ENCODE measurements at places on chromosomes 13 and 19.

DNA sequence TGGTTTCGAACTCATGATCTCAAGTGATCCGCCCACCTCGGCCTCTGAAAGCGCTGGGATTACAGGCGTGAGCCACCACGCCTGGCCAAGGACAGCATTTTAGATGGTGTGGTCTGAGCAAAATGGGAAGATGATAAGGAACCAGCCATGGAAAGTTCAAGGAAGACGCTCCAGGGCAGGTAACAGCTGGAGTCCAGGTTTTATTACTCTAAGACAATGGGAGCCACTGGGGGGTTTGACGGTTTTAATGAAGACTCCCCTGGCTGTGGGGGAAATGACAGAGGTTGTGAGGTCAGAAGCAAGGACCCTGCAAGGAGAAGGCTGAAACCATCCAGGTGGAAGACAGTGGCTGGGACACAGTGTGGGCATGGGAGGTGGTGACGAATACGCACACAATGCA, 20.9 kb downstream of the PRKD2 start:
- DNase-seq, result no peak

DNA sequence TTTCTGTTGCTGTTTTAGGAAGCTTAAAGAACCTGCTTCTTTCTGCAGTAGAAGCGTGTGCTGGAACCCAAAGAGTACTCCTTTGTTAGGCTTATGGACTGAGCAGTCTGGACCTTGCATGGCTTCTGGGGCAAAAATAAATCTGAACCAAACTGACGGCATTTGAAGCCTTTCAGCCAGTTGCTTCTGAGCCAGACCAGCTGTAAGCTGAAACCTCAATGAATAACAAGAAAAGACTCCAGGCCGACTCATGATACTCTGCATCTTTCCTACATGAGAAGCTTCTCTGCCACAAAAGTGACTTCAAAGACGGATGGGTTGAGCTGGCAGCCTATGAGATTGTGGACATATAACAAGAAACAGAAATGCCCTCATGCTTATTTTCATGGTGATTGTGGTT, 103.1 kb downstream of the TNFRSF19 start:
- DNase-seq, result no peak

- no peak for DNase-seq
These were observed 36.6 kb downstream of the MYH14 start for GRCh38 chr19:50239921-50240590.

- no peak for DNase-seq
These were observed 8.7 kb upstream of the PLAUR start for GRCh38 chr19:43678512-43679261.

GRCh38 chr19:57171551-57172081, 4.3 kb upstream of the DUXA start:
- peak; percentile 16 for DNase-seq

DNA sequence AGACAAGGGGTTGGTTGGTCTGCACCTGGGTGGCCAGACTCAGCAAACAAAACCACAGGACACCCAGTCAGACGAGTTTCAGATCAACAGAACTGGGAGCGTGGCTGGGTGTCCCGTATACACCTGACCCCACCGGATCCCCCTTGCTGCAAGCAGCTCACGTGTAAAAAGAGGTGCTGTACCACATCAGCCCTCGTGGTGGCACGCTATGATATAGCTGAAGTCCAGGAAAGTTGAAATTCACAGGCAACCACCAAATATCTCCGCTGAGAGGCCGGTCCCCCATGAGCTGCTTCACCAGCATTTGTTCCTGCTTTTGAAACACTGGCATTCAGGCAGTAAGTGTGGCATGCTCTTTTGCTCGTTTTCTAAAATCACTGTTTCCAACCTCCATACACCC, 92.3 kb downstream of the TUBA3C start:
- DNase-seq, result no peak

DNA sequence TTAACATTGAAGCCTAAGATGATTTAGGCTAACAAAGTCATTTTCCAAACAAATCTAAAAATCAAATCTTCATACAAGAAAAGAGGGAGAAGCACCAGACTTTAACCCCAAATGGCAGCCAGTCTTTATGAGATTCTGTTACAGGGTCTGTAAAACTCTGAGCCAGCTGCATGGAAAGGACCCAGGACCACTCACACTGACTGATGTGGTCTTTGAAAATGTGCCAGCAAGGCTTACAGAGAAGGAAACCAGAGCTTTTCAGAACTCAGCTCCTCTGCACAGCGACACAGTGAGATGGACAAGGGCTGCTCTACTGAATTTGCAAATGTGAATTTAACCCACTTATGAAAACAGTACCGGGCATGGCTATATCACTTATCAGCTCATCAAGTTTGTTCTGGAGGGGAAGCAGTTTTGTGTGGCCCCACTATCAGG, 98.8 kb upstream of the SERP2 start:
- no peak for DNase-seq

DNA sequence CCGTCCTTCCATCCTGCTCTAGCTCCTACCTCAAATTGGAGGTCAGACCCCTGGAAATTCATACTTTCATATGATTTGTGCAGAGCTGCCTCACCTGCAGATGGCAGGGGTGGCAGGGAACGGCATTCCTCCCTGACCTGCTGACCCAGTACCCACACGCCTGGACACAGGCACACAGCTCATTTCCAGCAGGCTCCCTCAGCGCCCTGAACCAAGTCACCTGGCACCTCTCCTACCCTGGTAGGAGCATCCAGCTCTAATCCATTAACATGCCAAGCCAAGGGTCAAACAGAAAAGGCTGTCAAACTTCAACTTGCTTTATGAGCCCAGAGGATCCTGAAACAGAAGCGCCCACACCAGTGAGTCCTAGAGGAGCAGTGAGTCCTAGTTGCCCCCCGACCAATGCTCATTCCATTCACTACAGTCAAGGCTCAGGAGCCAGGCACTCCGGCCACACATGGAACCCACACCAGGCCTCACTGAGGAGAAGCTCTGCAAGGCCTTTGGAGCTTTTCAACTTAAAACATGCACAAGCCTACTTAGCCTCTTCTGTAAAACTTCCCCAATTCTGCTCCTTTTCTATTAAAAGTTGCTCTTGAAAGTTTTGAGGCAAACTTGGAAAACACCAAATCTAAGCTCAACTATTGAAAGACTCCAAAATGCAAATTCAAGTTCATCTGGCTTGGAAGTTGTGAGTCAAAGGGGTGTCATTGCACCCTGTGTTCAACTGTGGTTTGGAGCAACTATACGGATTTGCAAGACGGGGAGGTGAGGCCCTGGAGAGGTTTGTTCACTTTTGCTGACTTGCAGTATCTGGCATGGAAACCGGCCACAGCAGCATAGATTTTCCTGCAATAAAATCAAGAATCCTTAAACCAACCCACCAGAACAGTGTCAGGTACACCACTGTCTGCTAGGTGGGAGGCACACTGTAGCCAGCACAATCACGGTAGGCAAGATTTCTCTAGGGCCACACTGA, 96.7 kb downstream of the CRYL1 start:
- DNase-seq, result no peak

- DNase-seq, result no peak
These were observed 9.9 kb upstream of the SERPINE3 start for GRCh38 chr13:51329606-51330005.

GRCh38 chr13:106357198-106357597, 178.3 kb downstream of the EFNB2 start:
- no peak for DNase-seq

DNA sequence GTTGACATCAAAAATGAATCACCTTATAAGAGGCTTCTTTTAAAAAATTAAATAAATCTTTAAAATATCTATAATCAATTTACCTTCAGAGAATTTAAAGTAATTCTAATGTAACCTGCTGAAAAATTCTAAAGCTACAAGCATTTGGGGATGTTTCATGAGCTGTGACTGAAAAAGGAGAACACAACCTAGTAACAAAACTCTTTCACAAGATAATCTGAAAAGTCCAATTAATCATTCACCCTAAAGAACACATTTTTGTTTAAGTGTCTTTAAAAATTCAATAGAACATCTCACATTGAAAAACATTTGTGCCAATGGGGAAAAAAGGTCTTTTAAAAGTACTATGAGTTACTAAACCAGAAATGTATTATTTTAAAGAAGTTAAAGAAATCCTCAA, 22.8 kb downstream of the KLF12 start:
- DNase-seq, result no peak

DNA sequence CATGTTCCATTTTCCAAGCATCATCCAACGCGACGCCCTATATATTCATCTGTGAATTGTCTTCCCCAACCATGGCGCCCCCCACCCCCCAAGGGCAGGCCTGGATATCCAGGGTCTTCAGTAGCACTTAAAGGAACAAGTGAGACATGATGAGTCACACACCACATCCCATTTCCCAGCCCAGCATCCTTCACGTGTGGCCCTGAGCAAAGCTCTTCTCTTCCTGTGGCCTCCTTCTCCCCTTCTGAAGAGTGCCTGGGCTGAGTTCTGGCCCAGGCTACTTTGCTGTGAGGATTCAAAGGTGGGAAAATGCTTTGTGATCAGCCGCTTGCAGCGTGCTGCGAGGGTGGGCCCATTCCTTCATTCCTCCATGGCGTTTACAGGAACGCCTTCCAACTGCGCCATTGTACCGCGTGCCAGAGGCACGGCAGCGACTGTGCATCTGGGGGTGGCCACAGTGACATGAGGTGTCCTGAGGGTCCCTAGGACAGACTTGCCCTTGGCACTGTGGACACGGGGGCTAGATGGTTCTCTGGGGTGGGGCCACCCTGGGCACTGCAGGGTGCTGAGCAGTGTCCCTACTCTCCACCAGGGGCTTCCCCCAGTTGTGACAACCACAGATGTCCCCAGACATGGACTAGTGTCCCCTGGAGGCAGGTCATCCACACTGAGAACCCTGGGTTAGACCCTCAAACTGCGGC, 11.7 kb downstream of the PLIN4 start:
- no peak for DNase-seq

DNA sequence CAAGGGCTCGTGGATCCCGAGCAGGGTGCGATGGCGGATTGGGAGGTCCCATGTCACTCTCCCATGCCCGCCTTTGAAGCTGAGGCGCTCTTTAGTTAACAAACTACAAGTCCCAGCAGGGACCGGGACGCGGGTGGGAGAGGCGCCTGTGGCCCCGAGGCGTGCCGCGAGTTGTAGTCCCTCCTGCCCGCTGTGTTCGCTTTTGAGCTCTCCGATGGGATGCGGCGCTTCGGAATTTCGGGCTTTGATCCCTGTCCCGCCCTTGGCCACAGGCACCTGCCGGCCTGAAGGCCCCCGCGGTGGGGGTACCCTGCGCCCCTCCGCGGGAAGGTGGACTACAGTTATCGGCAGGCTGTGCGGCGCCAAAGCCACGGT, 11.0 kb downstream of the CYTH2 start:
- DNase-seq, result peak; percentile 11

GRCh38 chr19:13983213-13983889, 22.8 kb downstream of the RFX1 start:
- DNase-seq, result peak; percentile 33

- no peak for DNase-seq
These were observed 116.2 kb upstream of the MCF2L start for GRCh38 chr13:112852808-112853207.

GRCh38 chr19:50176775-50177174, 13.7 kb upstream of the IZUMO2 start:
- no peak for DNase-seq

- DNase-seq, result no peak
These were observed 603.9 kb downstream of the DCT start for GRCh38 chr13:93875547-93875946.

- DNase-seq, result no peak
These were observed 109.0 kb upstream of the HTR2A start for GRCh38 chr13:47005756-47006414.

DNA sequence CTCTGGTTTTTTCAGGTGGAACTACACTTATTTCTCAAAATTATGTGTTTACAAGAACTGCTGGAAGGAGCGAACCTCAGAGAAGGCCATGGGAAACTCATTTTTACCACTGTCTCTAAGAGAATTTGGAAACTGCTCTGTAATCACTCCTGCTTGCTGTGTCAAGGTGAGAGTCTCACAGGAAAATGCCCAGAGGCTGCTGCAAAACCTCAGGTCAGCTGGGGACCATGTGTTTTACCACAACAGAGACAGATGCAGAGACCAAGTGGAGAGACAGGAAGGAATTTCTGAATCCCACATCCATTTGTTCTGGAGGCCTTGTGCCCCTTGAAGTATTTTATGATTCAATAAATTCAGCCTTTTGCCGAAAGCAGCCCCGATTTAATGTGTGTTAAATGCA, 743.8 kb upstream of the SLC10A2 start:
- DNase-seq, result no peak
